SIG-M5 (cell line): ENCODE measurements at places on chromosomes 11 and 22.

DNA sequence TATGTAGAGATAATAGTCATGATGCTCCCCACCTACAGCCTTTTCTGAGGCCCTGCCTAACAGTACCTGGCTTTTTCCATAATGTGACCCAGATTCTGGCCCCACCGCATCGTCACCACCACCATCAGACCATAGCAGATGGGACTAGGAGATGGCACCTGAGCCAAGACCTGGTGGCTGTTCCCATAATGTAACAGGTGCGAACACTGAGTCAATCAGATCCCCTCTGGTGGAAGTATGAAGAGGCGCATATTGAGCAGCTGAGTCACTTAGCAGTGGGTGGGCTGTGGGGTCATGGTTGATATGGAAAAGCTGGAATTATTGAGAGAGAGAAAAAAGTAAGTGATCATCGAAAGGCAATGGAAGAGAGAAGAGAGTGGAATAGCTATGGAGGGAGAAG is 578.0 kb upstream of the CADM1 start:
- DNase-seq, result no peak

- DNase-seq, result no peak
Observed at GRCh38 chr11:46296528-46297448, 19.3 kb downstream of the CREB3L1 start.

DNA sequence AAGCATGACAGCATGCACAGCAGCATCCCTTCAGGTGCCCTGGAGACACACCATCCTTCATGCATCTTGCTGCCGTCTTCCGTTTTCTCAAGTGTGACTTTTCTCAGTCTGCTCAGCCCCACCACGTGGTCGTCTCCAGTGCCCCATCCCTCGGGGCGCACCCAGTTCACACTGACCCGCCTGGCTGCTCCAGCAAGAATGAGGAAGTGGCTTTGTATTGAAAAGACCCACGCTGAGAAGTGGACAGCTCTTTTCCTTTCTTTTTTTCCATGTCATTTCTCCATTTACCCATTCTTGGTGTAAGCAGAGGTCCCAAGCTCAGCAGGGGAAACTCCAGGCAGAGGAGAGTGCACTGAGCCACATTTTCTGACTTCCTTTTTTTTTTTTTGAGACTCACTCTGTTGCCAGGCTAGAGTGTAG is 14.5 kb downstream of the SERPINH1 start:
- DNase-seq, result peak; percentile 3

- no peak for DNase-seq
Observed at GRCh38 chr22:35561796-35562526, 21.3 kb downstream of the RASD2 start.

- no peak for DNase-seq
Observed at GRCh38 chr11:1150769-1151365, 6.9 kb upstream of the MUC5AC start.

DNA sequence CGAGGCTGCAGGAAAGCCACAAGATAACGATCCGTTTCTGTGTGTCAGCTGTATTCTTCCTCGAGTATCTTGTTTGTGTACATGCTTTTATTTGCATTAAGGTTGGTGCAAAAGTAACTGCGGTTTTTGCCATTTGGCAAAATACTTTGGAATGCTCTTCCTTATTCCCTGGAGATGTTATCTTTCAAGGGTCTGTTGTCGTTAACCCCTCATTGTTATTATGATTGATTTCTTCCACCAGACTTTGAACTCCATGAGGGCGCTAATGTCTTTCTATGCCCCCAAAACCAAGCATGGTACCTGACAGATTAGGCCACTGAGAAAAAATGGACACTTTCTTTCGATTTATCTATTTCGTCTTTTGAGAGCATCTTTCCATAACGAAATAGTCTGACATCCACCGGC is 563 bp upstream of the PSMA1 start:
- DNase-seq, result no peak

DNA sequence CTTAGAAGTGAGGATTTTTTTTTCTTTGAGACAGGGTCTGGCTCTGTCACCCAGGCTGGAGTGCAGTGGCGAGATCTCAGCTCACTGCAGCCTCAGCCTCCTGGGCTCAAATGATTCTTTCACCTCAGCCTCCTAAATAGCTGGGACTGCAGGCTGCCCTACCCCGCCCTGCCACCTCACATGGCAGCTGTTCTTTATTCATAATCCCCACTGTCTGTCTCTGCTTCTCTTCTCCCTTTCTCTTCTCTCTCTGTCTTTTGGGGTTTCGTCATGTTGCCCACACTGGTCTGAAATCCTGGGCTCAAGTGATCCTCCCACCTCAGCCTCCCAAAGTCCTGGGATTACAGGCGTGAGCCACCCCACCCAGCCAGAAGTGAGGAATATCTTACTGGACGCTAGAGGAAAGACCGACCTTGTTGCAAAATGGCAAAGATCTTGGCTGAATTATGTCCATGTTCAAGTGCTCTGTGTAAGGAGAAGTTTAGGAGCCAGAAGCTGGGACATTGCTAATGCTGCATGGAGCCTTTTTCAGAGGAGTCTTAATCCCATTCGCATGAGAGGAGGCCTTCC is 21.9 kb downstream of the KRTAP5-5 start:
- no peak for DNase-seq

- DNase-seq, result no peak
Observed at GRCh38 chr11:84212468-84213390, 926.6 kb upstream of the CCDC90B start.

DNA sequence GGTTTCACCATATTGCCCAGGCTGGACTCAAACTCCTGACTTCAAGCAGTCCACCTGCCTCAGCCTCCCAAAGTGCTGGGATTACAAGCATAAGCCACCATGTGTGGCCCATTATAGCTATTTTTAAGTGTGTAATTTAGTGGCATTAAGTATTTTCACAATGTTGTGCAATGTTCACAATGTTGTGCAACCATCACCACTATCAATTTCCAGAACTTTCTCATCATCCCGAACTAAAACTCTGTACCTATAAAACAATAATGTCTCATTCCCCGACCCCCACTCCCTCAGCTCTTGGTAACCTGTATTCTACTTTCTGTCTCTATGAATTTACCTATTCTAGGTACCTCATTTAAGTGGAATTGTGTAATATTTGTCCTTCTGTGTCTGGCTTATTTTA is 7.5 kb downstream of the CFAP68 start:
- DNase-seq, result no peak

DNA sequence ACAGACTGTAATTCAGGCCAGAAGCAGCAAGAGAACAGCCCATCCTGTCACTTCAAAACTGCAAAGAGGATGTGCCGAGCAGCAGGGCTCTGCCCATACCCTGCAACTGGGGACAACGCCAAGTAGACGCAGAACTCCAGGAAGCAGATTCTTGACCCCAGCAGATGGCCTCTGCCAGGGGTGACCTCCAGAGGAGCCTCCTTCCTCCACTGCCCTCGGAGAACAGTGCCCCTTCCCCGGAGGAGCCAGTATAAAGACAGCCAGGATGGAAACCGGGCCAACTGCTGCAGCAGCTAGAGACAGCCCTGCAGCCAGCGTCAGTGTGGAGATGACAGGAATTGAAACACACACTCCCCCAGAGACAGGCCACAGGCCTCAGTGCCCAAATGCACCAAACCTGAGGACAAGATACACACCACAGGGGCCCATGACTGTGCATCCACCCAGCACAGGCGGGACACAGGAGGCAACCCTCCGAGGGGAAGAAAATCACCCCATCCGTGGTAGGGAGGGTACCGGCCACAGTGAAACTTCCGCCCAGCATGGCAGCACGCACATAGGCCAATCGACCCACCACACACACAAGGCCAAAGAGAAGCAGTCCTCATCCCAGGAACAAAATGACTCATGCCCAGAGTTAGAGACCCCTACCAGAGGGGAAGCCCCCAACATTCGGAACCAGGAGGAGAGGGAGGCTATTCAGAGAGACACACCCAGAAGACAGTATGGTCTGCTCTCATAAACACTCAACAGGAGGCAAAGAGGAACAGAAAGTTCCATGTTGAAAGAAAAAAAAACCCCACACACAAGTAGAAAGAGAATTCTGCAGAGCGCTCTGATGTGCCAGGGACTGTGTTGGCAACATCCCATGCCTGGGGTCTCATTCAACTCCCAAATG is 5.6 kb downstream of the AHNAK start:
- peak; percentile 62 for DNase-seq

DNA sequence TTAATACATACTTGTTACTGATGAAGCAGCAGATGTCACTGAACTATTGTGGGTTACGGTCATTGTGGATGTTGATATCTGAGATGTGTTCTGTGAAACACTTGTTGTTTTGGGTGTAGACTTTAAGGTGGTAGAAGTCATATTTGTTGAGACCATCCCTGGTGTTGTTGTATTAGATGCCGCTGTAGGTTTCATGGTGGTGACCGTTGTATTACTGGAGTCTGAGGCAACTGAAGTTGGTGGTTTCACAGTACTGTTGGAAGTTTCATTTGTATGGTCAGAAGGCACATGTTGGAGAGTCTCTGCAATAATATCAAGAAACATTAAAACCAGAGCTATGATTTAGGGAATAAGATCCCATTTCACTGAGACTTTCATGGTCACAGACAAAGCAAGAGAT is 50.7 kb downstream of the TMEM123 start:
- no peak for DNase-seq

DNA sequence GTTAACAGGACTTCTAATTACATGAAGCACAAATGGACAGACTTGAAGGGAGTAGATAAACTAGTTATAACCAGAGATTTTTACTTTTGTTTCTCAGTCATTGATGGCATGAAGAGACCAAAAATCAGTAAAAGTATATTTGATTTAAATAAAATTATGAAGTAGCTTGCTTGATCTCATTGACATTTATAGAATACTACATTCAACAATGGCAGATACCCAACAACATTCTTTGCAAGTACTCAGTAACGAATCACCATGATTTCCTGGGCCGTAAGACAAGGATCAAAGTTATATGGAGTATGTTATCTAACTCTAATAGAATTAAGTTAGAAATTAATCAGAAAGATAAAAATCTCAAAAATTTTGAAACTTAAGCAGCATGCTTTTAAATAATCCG is 317.6 kb downstream of the TBC1D22A start:
- DNase-seq, result no peak

- no peak for DNase-seq
Observed at GRCh38 chr11:30358536-30358935, 35.6 kb downstream of the ARL14EP start.

DNA sequence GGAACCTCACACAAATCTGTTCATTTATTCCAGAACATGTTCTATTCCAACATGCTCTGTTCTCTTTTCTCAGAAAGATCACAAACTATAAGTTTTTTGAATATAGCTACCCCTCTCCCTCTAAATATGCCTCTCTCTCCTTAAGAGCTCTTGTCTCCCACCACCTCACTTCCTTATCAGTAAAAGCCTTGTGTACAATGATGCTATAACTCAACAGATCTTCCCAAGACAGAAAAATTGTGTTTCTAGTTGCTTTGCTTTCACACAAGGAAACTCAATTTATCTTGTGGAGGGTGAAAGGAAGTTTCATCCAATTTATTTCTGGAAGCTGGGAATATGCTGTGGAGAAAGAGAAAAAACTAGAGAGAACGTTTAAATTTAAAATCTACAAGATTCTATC is 64.4 kb downstream of the FAM76B start:
- DNase-seq, result no peak

DNA sequence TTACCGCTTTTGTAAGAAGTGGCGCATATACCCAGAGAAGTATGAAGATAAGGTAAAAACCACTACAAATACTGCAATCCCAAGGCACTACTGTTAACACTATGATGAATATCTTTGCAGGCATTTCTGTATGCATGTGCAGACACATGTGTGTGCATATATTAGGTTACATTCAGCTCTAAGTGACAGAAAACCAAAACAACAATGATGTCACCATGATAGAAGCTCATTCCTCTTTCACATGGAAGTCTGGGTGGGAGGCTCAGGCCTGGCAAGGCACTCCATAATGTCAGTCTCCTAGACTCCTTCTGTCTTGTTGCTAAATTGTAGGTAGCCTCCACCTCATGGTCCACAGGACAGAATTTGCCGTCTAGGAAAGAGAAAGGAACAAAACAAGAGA is 63.0 kb upstream of the SLC6A5 start:
- no peak for DNase-seq

- no peak for DNase-seq
Observed at GRCh38 chr11:57979532-57980079, 44.1 kb upstream of the OR9Q1 start.

GRCh38 chr11:34219941-34220370 is 114.5 kb downstream of the NAT10 start:
- no peak for DNase-seq

DNA sequence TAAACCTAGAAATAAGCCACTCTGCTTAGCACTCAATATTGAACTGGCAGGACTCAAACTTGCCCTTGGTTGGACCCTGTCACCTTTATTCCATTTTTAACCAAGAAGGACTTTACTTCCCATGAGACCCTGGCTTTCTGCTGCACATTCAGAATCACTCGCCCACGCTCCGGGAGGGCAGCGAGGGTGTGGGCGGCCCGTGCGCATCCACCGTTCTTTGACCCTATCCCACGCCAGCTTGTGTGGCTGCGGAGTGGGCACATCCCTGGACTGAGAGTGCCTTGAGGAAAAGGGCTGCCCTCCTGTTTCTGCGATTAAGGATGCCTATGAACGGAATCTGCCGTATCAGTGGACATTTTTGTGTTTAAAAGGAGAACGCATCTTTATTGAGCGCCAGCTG is 39.6 kb downstream of the TRIM44 start:
- DNase-seq, result no peak

DNA sequence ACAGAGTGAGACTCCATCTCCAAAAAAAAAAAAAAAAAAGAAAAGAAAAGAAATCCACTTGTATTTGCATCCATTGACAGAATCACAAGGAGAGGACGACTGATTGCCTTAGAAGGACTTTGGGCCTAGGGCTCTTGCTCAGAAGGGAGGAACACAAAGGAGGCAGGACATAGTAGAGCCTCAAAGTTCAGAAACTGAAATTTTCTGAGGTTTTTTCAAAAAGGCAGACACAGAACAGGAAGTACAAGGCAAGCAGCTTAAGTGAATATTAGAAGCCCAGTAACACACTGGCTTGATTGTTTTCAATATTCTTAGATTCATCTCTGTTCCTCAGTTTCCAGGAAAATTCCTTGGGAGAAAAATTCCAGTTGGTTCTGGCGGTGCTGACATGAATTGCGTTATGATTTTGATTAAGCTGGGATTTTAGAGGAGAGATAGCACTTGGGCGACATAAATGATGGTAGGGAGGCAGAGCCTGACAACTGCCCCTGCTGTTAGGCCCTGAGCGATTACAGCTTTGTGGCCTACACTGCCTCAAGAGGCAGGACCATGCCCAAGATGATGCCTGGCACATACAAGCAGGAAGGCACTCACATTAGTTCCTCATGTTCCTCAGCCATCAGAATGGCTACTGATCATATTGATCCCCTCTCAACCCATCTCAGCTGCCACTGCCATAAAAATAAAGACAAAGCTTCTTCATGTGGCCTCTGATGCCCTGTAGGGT is 15.3 kb downstream of the CLPB start:
- DNase-seq, result no peak

- no peak for DNase-seq
Observed at GRCh38 chr11:70555078-70555477, 156.7 kb downstream of the CTTN start.

- no peak for DNase-seq
Observed at GRCh38 chr11:8202516-8203413, 33.9 kb upstream of the RIC3 start.

DNA sequence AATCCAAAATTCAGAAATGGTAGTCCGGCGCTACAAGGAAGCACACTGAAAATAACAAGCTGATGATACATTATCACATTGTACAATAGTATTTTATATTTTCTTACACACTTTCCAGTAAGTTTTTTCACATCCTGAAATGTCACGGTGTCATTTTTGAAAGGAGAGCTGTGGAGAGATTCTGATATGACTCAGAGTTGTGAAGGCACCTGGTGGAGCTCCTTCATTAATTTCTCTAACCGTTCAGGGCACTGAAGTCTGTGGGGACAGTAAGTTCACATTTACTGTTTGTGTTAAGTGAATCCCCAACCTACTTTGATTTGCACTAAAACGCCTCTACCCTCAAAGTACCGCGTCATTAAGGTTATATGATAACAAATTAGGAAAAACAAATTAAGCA is 13.3 kb downstream of the LDHAL6A start:
- DNase-seq, result no peak
